Retinal pigment epithelial cell (primary cell): ENCODE measurements at places on chromosomes 2 and 18.

GRCh38 chr2:69988086-69988635 is 26.7 kb upstream of the ASPRV1 start:
- no peak for DNase-seq

DNA sequence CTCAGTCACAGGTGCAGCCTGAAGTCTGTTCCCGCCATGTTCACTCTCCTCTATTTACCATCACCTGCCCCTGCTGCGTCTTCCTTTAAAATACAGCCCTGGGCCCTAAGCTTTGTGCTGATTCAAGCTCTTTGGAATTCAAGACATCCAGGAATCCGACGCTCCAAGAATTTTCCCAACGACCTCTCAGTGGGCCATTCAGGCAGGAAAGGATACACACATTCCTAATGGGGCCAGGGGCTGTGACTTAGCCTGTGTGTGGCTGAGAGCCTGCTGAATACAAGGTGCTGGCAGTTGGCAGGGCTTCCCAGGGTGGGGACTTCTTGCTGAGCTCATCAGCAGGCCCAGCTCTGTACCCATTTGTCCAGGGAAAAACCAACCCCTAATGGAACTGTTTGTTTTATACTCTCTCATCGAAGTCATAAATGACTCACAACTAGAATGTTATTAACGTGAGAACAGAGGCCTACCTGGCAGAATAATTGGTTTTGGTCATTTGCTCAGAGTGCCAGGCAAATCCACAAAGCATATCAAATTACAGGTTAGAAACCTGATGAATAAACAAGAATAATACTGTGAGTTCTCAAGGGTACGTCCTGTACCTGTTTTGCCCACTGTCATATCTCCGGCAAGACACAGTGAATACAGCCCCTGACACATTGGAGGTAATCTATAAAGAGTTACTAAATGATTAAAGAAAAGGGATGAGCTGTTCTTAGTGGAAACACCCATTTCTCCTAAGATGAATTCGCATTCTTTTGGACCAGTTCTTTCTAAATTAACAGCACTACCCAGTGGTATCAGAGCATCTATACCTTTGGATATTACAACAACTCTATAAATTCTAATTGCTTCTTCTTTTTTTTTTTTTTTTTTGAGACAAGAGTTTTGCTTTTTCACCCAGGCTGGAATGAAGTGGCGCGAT is 12.6 kb upstream of the KCMF1 start:
- DNase-seq, result peak; percentile 93

- no peak for DNase-seq
Measured at GRCh38 chr2:71736986-71737385, 283.6 kb downstream of the DYSF start.

DNA sequence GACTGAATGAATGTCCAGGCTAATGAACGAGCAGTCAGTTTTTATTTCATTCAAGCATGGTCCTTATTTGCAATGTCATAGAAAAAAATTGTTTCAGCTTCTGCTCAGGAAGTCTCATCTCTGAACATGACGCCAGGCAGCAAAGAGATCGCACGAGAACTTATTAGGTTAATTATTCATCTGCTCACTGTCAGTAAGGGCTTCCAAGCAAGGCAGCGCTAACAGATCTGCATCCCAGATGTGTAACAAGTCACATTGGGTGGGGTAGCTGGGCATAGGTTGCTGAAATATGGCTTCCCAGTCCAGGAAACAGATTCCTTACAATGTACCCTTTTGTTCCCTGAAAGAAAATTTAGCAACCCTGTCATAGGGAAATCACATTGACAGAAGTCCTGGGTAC is 63.5 kb downstream of the ANKRD44 start:
- no peak for DNase-seq

- no peak for DNase-seq
Measured at GRCh38 chr18:52222211-52222610, 117.8 kb upstream of the DCC start.

DNA sequence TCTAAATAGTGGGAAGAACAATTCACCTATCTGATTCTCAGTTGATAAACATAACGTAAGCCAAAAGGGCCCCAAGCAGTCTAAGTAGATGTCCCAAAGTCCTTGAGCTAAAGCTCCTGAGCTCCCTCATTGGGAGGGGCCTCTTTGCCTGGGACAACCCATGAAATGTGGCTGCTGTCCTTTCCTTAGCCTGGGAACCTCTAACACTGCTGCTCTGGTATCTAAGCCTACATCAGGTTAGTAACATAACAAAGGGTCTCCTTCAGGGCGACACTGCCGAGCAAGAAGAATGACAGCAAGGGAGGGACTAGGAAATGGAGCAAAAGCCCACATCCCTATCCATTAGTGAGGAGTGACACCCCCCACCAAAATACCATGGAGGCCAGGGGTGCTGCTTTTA is 98.3 kb downstream of the MAPRE2 start:
- no peak for DNase-seq

- no peak for DNase-seq
Measured at GRCh38 chr2:3545788-3546478, 12.2 kb downstream of the RNASEH1 start.

GRCh38 chr2:164745012-164745797 is 96.4 kb downstream of the COBLL1 start:
- no peak for DNase-seq

DNA sequence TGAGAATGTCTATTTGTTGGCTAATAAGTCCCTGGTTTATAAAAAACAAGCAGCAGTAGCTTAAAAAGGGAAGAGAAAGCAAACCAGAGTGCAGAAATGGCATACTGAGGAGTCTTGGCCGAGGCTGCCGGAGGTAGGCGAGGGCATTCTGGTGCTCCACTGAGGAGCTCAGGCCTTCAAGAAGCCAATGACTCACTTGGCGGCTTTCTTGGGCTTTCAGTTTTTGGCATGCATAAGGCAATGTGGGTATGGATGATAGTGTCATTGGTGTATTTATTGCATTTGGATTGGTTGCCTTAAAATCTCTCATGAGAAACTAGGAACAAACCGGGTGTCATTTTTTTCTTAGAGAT is 119.6 kb upstream of the ARL5A start:
- DNase-seq, result peak; percentile 21

DNA sequence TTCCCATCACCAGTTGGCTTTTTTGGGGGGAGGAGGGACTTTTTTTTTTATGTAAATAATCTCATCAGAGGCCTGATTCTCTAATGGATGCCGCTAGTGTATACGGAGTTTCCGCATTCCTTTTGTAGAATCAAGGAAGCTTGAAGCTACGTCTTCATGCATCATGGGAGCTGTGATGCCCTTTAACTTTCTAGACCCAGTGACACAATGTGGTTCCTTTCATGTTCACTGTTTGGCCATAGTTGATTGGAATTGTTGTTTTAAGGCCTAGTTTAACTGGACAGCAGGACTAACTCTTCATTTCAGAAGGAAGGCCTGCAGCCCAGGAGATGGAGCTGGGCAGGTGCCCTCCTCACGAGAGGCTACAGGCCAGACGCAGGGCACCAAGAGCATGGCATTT is 287.9 kb downstream of the AGAP1 start:
- no peak for DNase-seq

DNA sequence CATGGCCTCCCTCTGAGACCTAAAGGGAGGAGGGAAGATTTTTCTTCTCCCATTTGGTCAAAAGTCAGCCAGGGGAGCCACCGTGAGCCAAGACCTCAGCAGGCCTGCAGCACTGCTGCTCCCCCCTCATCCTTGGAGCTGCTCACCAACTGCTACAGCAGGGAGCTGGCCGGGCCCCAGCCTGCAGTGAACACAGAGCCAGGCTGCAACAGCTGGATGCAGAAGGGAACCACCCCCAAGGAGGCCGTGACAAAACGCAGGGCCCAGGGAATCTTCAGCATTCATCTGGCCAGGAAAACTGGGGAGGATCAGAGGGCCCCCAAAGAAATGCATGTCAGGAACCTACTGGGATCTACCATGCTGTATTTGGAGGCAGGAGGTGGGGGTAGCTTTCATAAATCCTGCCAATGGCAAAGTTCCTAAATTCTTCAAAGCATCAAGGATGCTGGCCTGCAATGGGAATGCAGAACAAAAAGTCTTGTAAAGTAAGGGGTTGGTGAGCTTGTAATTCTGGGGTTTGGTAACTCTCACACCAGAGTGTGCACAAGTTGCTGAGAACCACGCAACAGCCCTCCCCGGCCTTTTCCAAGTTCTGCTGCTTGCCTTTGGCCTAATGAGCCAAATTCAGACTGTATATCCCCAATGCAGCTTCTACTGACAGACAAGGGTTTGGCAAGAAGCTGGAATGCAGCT is 61.0 kb downstream of the CACNB4 start:
- DNase-seq, result no peak

DNA sequence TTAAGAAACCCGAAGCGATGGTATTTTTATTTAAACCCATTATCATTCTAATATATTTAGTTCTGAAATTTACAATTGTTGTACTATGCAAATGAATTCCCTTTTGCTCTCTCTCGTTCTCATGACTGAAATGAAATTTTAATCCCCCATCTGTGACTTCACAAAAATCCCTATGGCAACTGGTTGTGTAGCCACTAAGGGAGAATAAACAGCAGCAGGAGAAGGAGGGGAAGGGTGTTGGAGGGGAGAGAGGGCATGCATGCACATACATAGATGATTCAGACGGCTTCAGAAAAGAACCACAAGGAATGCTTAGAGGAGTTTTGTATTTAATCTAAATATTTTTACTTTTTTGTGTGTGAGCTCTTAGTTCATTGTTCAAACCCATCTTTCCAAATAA is 36.8 kb downstream of the CPS1 start:
- peak; percentile 48 for DNase-seq
